ENCODE measurements at places on chromosomes 3 and 15.

- no peak for DNase-seq
These were observed 25.4 kb upstream of the MBNL1 start for GRCh38 chr3:152243301-152243711.

- DNase-seq, result no peak
These were observed 60.0 kb upstream of the FLNB start for GRCh38 chr3:57948080-57948671.

GRCh38 chr15:81532001-81532400 is 158.0 kb upstream of the TMC3 start:
- no peak for DNase-seq

GRCh38 chr3:187689984-187690383 is 12.4 kb downstream of the RTP2 start:
- DNase-seq, result no peak

DNA sequence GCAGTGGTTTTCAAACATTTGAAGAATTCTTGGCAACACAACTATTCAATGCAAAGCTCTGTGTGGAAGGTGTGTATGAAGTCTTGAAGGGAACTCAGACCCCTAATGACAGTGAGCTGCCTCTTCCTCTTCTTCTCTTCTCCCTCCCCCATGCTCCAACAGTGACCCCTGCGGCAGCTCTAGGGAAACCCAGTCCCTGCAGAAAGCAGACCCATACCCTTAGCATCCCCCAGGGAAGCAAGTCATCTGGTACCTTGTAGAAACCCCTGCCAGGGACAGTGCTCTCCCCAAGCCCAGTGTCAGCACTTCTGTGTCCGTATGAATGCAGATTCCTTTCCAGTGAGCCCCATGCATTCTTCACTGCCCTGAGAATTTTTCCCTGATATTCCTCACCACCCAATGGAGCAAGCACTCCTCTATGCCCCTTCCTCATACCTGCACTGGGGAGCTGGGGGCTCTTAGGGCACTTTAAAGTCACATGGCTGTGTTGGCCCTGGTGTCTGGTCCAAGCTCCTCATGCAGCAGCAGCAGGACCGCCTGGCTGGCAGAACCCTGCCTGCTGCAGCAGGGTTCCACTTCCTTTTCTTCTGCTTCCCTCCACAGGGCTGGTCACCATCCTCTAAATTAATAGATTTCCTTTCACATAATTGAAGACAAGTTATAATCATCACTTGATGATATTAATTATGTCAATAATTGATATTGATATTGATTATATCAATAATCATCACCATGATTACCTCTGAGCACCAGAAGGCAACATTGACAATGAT is 442.5 kb downstream of the EPHB1 start:
- DNase-seq, result no peak

DNA sequence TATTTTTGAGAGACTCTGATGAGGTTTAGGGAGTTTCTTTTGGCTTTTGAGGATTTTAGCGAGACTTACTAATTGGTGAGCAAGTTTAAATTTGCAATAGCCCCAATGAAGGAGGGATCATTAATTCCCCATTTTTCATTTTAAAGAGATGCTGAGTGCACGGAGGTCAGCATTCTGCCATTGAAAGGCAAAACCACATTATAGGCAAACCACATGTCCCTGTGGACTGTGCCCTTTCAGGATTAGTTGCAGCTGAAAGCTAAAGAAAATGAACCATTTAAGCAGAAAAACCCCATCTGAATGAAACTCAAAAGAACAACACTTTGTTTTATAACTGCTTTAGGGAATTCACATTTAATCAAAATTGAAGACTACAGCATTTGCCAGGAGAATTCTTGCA is 246.5 kb downstream of the PDZRN3 start:
- no peak for DNase-seq

DNA sequence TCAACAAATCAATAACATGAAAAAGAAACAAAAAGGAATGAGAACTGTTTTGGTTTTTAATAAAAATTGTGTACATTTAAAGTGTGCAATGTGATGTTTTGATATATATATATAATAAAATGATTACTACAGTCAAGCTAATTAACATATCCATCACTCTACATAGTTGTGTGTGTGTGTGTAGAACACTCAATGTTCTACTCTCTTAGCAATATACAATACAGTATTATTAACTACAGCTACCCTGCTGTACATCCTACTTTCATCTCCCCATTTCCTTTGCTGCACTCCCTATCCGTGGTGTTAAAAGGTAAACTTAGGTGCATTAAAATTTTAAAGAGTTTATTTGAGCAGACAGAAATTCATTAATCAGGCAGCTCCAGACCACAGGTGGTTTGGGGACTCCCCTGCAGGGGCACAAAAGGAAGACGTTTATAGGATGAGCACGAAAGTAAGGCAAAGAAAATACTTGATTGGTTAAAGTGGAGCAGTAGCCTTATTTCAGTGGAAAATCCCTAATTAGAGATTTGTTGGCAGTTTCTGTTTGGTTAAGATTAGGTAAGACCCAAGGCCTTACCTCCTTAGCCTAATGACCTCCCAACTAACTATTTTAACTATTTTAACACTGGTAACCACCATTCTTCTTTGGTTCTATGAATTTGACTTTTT is 61.8 kb upstream of the SNRK start:
- no peak for DNase-seq

DNA sequence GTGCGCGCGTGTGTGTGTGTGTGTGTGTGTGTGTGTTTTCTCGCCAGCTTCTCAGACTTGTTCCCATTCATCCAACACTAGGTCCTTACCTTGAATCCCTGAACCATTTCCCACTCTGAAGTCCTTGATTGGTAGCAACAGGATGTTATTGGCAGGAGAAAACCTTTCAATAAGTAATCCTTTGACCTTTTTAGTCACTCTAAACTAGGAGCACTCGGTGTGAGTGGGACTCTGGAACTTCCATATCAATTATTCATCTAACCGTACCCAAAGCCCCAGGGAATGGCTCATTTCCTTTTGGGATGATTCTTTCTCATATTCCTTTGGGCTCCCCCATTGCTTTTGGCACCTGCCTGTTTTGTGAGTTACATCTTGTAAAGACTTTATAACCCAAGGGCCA is 140.2 kb upstream of the SPRED1 start:
- no peak for DNase-seq

DNA sequence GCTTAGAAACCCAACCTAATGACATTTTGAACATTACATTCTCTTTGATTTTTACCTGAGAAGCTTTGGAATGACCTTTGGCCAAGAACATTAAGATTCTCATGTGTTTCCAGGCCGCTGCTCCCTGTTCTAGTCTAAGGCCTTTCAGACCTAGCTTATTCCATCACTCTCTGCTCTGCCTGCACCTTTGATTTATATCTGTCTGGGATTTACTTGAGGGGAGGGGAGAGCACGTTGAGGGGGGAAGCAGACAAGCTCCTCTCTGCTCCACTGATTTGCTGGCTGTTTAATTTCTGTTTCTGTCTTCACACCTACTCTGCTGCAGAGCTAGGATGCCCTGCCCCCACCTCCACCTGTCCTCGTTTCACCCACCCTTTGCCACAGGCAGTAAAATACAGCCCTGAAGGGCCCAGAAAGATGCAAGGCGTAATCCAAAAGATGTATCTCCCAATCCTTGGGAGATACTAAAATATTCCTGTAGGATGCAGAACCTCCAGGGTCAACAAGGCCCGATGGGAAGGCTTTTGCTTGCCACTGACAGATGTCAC is 429.8 kb downstream of the EPHB1 start:
- DNase-seq, result no peak
